Renal cortical epithelial cell (primary cell): ENCODE measurements at places on chromosomes 4 and X.
A peak's percentile ranks its signal among the peaks of the same experiment; 100 is the strongest.

DNA sequence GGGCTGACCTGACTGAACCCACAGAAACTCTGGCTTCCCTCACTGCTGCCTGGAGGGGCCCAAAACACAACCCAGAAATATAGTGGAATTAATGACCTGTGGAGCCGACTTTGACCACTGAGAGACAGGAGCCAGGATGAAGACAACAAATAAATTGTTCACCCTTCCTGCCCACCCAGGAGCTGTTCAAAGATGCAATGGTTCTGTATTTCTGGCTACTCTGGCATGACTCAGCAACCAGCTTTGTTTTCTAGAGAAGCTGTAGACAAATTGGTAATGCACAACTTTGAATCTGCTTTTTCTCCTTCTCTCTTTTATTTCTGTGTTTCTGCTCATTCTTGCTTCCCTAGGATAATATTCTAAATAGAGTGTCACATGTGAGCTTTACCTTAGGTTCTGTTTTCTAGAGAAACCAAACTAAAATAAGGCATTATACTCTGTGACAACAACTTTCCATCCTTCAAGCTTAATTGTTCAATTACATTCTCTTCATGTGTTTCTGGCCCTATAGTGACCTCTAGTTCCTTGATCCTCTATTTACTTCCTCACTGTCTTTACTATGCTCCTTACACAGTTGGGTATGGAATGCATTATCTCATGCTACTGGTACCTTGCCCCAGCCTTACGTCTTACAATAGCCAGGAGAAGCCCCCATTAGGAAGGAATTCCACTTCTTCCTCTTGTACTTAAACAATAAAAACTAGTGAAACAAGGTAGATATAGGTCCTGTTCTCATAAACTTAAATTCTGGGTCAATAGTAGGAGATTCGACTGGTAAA, 6.5 kb upstream of the PRKG2 start:
- no peak for DNase-seq

DNA sequence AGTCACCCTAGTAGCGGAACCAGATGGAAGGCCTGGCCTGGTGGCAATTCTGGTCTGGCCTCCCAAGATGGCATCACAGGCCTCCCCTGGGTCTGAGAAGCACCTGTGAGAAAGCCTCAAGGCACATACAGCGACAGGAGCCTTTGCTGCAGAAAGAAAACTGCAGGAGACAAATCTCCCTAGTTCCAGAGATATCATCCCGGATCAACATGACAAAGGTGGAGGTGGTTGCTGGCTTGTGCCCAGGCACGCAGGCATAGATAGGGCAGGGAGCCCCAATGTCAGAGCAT, 93.6 kb downstream of the BCOR start:
- DNase-seq = no peak

DNA sequence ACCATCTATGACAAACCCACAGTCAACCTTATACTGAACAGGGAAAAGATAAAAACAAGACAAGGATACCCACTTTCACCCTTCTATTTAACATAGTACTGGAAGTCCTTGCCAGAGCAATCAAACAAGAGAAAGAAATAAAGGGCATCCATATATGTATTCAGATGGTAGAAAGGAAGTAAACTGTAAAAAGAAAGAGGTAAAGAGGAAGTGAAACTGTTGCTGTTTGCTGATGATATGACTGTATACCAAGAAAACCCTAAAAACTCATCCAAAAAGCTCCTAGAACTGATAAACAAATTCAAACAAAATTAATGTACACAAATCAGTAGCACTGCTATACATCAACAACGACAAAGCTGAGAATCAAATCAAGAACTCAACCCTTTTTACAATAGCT, 538.7 kb upstream of the PABPC4L start:
- DNase-seq = no peak

DNA sequence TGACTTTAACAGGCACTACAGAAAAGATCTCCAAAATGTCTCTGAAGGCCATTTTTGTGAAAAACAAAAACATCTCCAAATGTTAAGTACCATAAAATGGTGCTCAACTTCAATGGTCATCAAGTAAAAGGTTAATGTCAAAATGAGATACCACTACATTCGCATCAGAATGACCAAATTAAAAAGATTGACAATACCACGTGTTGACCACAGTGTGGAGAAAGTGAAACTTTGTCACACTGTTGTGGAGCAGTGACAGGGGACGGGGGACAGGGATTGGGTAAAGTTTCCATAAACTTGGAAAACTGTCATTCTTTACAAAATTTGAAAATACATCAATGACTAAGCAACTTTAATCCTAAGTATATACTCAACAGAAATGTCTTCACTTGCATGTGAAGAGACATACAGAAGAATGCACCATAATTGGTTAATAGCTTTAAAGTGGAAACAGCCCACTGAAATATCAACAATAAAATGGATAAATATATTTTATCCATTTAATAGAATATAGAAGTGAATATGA, 19.1 kb upstream of the CISD2 start:
- DNase-seq = no peak

GRCh38 chrX:1249101-1249887, 19.3 kb upstream of the CSF2RA start:
- no peak for DNase-seq

DNA sequence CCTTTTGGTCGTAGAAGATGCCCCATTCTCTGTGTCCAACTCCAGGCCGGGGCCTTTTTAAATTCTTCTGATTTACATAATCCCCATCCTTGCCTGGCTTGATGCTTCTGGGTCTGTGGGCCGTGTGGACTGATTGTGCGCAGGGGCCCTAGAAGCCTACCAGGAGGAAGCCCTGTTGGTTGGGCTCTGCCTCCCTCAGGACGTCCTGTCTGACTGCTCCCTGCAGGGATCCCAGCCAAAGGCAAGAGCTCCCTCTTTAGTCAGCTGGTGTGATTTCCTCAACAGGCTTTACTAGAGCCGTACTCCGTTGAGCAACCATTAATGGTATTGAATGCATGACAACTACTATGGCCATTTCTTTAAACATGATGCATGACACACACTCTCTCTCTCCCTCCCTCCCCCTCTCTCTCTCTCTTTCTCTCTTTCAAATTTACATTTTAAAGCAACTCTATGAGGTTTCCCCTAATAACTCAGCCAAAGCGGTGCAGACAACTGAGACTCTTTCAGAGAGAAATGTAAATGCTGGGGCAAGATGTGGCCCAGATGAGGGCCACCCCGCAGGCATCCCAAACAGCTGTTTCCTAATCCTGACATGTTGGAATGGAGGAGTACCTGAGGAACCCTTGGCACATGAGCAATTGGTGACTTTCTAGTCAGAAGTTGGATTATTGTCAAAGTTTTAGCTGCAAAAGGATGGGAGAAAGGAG, 117.3 kb downstream of the DRD5 start:
- peak; percentile 26 for DNase-seq

DNA sequence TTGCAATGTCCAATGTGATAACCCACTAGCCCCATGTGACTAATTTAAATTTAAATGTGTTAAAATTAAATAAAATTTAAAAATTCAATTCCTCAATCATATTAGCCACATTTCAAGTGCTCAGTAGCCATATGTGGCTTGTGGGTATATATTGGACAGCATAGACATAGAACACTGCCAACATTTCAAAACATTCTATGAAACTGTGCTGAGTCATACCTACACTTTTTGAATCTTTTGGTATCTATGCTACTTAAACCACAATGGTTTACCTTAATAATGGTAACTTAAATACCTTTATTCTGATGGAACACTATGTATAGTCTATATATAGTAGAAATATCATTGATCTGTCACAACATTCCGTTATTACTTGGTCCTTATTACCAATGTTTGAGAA, 223.4 kb upstream of the ATOH1 start:
- DNase-seq = no peak

DNA sequence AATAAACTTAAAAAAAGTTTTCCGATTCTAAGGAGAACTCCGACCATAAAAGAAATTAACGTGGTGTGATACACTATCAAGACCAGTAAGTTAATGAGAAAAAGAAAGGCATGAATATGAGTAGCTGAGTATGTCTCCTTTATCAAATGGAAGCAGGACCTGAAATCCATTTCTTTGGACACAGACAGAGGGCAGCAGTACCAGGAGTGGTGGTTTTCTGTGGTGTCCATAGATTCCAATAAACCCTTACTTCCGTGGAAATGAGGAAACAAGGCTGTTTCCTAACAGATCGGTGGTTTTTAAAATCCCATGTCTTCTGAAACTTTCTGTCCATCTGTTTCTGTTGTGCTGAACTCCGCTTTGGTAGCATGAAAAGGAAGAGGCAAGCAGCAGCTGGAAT, 128.5 kb upstream of the TSPAN5 start:
- peak; percentile 4 for DNase-seq

DNA sequence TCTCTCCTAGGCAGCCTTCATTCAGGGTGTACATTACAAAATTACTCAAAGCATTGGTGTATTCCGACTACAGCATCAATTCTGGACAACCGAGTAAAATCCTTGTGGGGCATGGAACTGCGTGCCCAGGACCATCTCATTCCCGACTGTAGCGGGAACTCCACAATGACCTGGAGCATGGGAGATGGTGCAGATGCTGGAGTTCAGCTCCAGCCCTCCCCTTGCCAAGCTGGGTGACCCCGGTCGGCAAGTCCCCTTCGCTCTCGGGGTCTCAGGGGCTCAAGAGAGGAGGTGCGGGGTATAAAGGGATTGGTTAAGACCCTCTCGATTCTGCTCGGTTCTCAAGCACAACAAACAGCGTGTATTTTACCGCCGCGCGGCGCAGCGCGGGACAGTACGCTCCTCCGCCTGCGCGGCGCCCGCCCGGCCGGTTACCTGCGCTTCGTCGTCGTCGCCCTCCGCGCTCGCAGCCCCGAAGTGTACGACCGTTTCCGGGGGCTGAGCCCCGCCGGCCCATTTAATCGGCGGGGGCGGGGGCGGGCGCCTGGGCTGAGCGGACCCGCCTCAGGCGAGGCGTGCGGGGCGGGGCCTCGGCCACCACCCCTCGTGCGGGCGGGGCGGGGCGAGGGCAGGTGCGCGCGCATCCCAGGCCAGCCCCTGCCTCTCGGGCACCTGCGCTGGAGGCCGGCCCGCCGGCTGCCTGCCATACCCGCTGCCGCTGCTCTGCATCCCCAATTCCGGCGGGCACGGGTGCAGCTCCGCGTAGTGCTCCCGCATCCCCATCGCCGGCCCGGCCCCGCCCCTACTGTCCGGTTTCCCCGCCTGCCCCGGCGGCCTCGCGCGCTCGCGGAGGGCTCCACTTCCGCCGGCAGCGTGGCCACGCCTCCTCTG, at the start of gene G6PD:
TSS of gene G6PD (minus strand) at position 493 of the 891 bp plus-strand sequence. CDS start 691 bp downstream, outside the sequence.
- DNase-seq = no peak

GRCh38 chrX:40095583-40096394, 2.0 kb downstream of the BCOR start:
- DNase-seq = no peak

DNA sequence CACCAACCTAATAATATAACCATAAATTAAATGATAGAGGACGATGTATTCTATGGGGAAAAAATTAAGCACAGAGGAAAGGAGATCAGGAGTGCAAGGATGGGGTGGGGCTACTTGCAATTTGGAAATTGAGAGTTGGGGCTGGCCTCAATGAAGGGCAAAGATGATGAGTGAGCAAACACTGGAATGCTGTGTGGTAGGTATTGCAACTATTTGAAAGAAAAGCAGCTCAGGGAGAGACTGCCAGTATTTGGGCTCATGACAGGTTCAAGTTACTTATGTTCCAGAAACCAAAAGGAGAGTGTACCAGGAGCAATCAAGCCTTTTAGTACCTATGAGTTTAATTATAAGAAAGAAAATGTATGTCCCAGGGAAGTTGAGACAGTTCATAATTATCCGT, 47.4 kb downstream of the ASIC5 start:
- DNase-seq = no peak

DNA sequence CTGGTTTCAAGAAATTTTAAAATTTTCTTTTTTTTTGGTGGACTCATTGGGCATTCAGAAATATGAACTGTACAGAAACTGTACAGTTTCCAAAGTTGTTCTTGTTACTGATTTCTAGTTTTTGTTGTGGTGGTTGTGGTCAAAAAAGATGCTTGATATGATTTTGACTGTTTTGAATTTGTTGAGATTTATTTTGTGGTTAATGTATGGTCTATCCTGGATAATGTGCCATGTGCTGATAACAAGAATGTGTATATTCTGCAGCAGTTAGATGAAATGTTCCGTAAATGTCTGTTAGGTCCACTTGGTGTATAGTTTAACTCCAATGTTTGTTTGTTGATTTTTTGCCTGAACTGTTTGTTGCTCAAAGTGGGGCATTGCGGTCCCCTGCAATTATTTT, 127.6 kb upstream of the NUDT6 start:
- DNase-seq = no peak

GRCh38 chr4:38663090-38663800, 754 bp upstream of the KLF3 start:
- DNase-seq = no peak

DNA sequence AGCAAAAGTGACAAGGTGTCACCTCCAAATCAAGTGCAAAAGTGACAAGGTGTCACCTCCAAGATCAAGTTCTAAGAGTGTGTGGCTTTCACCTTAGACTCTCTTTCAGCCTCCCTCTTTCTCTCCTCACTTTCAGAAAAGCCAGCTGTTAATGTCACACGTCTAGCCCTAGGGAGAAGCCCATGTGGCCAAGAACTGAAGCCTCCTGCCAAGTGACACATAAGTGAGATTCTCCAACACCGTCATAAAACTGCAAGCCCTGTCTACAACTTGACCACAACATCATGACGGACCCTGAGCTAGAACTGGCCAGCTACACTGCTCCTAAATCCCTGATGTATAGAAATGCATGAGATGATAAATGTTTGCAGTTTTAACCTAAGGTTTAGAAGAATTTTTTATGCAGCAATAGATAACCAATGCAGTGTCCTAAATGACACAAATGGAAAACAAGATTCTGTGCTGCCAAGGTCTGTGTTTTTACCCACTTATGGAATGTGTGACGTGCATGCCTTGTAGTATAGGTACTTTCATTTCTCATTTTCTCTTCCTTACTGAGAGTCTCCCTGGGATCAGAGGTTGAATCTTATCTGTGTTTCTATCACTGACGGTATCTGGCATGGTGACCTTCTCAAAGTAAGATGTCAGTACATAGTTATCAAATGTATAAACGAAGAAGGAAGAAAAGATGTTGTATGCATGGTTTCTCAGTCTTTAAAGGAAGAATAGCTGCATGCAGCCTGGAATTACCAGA, 25.0 kb downstream of the NLGN4X start:
- no peak for DNase-seq

- DNase-seq = peak; percentile 0
These were observed 1144.4 kb downstream of the NLGN4X start for GRCh38 chrX:5084279-5084678.
